Stimulated activated CD8-positive, alpha-beta memory T cell treated with anti-CD3 and anti-CD28 coated beads, Interleukin-7, amount 100 ng/mL, for 1 hour (primary cell): ENCODE measurements at places on chromosomes 2 and 18.

- no peak for DNase-seq
These were observed 223.3 kb downstream of the NOL4 start for GRCh38 chr18:34001376-34001775.

GRCh38 chr2:113892004-113892710 lies 2.3 kb downstream of the ACTR3 start:
- no peak for DNase-seq

- DNase-seq: no peak
These were observed 72.9 kb downstream of the XRCC5 start for GRCh38 chr2:216181953-216182461.

GRCh38 chr2:121125350-121125749 lies 159.7 kb downstream of the TFCP2L1 start:
- no peak for DNase-seq

DNA sequence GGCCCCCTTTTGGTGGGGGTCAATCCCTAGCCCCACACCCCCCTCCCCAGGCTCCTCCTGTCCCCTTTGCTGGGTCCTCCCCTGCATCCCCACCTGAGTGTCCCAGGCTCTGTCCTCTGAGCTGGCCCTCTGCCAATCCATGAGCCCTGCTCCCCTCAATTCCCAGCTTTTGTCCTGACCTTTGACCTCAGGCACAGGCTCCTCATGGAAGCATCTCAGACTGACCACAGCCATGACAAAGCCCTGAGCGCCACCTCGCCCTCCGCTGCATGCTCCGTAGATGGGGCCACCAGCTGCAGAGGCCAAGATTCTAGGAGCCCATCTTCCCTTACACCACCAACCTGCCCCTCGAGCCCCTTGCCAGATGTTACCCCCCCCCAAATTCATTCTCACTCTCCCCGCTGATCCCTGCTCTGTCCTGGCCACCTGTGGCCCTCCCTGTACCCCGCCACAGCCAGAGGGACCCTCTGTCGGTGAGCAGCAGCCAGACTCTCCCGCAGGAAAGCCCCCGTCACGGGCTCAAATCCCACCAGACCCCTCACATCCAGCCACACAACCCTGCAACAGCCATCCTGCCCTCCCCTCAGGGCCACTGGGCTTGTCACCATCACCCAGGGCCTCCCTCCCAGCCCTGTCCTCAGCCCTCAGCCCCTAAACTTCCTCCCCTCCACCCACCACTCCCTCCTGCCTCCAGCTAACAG lies 206.0 kb downstream of the MGAT5 start:
- no peak for DNase-seq
